ENCODE measurements at places on chromosomes 3 and 15. TPM values are rescaled to one million over a fixed set of nuclear protein-coding genes. Genes with fewer than 3 reads are reported as not detected.

- DNase-seq, result no peak
Measured at GRCh38 chr3:150762662-150763121, 277 bp downstream of the SIAH2 start.

DNA sequence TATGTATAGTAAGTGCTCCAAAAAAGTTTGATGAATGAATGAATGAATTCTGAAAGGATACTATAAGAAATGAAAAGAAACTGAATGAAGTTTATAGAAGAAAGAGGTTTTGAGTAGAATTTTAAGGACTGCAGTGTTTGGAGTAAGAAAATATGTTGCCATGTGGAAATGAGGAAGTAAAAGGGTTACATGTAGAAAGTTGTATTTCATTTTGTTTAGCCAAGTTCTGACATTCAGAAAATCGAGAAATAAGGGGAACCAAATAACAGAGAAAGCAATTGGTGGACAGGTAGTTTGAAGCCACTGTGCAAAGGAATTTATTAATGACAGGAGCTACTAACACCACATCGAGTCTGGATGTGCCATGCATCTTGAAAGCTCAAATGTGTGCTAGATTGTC is 200.7 kb downstream of the SATB1 start:
- DNase-seq, result no peak

DNA sequence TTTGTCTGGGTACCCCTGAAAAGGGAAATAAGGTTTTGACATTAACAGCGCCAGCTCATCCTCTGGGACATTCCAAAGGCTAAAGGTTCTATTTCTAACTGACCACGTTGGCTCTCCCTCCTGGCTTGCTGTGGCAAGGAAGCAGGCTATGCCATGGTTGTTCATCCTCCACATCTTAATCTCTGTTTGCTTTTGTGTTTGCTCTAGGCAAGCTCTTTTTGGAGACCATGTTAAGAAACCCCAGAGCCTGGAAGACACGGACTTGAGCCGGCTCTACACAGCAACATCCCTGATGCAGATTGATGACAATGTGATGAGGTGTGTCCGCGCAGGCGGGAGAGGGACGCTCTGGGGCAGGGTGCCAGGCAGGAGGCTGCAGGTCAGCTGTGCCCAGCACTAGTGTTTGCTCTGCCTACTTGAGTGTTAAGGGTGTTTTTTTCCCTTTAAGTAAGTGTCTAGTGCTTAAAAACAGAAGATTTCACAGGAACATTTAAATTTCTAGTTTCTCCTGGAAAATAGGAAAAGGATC is 33.3 kb downstream of the RLBP1 start:
- no peak for DNase-seq

DNA sequence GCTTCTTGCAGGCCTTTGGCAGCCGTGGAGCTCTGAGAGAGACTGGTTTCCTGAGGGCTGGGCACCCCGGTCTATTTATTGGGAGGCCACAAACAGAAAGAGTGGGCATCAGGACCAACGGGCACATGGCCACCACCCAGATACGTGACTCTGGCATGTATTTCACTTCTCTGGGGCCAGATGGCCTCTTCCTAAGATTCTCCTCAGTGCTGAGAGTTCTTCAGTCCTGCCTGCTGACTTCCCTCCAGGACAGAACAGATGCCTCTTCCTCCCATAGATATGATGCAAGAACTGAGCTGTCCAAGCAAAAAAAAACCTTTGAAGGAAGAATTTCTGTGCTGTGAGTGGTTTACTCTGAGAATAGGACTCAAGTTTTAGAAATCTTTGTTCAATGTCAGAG is 107.7 kb downstream of the IGF2BP2 start:
- no peak for DNase-seq

- DNase-seq, result peak; percentile 89
Measured at GRCh38 chr3:56467108-56467507, 1.2 kb downstream of the ERC2 start.

- DNase-seq, result no peak
Measured at GRCh38 chr15:97077975-97078374, 747.5 kb downstream of the NR2F2 start.

The TM4SF18 gene
- total RNA-seq, result 11.6 TPM

DNA sequence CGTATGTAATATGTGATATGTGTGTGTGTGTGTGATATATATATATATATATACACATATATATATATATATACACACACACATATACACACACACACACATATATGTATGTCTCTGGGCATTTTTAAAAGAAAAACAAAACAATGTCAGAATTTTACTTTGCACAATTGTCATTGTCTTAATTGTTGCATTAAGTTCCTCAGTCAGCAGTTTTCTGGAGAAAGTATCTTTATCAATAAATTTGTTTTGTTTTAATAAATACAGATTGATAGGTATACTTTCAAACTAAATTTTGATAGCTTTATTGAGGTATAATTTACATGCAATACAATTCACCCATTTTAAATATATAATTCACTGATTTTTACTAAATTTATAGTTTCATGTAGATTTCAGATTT is 62.9 kb upstream of the SENP5 start:
- DNase-seq, result no peak

GRCh38 chr15:84824260-84825007 is 7.3 kb downstream of the ALPK3 start:
- DNase-seq, result no peak
